ENCODE measurements at places on chromosomes 5 and 9.

DNA sequence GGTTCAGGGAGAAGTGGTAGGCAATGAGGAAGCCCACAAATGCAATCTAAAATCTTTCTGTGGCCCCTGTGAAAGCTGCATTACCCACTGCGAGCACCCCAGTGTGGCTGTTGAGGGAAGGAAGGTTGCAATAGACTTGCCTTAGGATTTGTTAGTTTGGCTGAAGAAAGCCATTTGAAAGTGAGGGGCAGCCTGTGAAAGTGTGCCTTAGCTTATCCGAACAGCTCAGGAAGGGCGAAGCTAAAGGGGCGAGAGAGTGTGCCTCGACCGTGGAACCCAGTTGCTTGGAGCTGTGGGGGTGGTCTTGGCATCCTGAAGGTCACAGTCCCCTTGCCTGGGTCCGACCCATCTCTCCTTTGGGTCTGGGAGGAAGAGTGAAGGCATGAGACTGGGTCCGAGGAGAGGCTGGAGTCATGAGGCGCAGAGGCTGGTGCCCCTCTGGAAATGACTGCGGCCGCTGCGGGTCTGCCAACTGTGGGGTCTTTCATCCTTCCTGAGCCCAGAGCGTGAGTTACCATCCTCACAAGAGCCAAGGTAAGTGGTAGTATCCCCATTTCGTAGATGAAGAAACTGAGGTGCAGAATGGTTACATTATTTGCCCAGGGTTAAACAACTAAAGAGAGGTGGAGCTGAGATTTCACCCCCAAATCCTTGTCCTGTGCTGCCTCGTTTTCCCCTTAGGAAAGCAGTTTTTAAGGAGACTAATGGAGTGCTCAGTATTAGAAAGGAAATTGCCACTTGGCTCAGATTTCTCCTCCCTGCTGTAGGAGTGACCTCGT is 24.4 kb downstream of the SLC25A25 start:
- no peak for DNase-seq

DNA sequence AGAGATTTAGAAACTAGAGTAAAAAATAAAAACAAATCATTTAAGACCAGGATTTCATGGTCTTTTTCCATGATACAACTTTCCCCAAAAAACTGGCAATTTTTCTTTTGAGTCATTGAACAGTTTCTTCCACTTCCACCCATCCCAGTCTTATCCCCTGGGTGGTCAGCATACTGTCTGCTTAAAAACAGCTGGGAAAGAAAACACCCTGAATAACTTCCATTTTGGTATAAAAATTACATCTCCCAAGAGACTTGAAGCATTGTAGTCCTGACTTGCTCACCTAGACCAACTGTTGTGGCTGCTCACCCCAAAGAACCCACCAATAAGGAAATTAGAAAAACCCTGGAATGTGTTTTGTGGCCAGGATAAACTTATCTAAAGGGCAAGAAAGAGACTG is 731.3 kb downstream of the NR2F1-AS1 start:
- DNase-seq, result no peak

DNA sequence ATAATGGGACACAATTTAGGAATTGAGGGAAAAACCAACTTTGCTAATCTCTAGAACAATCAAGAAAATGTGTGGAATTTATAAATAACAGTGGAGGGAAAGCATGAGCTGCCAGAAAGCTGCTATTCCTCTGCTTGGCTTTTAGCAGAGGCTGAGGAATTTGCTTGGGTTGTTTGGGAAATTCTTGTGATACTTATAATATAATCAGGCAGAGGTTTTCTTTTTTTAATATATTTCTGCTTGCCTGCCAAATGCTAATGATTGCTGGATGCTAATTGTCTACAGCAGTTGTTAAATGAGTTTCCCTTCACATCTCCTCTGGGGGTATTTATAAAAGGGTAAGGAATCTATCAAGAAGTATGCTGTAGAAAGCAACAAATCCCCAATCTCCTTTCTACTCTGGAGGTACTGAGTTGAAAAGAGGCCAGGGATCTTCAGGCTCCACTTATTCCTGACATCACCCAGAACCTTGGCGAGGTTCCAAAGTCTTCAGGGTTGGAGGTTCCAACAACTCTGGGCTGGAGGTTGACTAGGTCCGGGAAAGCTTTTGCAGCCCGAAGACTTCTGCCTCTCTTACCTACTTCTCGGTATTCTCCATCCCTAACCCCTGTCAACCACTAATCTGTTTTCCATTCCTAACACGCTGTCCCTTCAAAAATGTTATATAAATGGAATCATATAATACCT is 60.4 kb upstream of the TMED7 start:
- no peak for DNase-seq

DNA sequence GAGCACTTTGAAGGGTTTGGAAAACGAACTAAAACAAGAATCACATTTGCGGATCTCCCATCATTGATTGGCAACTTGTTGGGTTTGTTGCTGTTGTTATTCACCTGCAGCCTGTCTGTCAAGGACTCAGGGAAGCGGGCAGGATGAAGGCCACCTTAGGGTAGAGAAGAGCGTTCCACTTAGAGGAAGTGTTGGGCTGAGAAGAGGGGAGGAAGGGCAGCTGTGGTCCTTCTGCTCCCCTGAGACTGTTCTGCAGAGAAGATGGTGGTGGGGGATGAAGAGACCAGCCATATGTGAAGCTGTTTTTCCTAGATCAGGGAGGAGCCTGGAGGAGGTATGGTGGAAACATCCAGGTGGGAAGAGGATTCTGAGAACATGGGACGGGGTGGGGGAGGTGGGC is 70.6 kb upstream of the CPEB4 start:
- no peak for DNase-seq

DNA sequence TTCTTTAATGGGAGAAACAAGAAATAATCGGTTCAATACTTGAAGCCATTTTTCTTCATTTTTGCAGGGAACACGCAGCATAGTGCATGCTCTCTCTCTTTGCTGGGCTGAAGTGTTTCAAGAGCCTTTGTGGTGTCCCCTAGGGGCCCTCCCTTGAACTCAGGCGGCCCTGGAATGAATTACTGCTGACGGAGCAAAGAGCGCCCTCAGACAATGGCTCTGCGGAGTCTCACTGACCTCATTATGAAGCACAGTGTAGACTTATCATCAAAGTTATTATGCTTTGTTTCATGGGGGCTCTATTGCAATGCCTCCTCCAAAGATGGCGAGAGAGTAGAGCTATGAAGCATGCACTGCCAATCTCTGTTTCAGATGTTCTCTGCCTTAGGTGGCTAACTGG is 64.8 kb upstream of the ADCY2 start:
- DNase-seq, result no peak

DNA sequence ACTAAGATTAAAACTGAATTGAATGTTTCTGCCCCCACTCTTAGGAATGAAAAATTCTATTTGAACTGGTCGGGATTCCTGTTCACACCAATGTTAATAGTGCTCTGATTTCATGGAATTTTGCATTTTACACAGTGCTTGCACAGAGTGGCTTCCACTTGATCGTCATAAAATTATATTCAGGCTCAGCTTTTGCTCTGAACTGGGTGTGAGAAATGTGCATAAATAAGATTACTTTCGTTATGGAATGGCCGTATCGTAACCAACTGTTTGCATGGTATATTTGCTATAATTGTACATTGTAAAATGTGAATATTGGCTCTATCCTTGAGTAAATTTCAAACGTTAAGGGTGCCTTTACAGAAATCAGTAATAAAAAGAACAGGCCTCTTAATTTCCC is 240.9 kb downstream of the RFK start:
- no peak for DNase-seq

- DNase-seq, result no peak
Observed at GRCh38 chr5:128637031-128637430, 99.0 kb upstream of the FBN2 start.

DNA sequence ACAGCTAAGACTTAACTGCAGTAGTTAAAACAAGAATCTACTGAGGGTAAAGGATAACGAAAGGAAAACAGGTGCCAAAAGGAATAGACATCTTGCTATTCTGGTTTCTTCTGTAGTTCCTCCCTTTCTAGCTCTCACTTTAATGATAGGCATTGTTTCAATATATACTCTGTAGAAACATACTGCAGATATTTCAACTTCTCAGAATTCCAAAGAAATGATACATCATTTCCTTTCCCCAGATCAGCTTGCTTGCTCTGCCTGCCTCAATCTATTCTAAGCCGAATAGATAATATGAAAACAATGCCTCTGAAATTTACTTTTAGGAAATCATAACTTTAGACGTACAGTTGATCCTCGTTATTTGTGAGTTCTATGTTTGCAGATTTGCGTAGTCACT is 46.3 kb downstream of the ACO1 start:
- no peak for DNase-seq

GRCh38 chr9:131693651-131694597 is 46.0 kb downstream of the RAPGEF1 start:
- DNase-seq, result no peak

DNA sequence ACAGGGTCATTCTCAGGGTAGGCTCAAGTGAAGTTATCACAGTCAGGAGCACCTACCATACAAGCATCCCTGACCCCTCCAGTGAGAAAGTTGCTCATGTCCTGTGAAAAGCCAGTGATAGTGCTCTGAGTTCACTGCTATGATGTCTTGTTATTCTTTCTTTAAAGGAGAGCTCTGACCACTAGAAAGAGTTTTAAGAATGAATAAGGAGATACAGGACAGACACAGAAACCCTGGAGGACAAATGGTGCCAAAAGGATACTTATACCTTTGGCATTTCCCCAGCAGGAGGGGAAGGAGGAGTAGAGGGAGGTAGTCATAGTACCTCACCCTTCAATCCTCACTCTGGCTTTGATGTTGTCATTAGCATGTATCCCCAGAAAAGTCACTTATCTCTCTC is 84.0 kb upstream of the AGXT2 start:
- no peak for DNase-seq

DNA sequence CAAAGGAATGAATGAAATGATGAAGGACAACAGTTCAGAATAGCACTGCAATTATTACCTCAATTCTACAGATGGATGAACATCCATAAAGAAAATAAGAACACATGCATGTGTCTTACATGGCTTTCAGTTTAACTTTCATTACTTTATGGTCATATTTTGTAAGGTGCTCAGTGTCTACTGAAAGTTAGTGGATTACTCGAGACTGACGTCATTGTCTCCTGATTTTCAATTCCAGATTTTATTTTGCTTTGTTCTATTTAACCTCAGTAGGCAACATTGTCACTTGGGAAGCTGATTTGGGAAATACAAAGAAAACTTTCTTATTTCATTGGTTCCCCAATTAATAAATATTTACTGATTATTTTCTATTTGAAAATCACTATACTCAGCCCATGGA is 363.7 kb downstream of the CHSY3 start:
- no peak for DNase-seq

DNA sequence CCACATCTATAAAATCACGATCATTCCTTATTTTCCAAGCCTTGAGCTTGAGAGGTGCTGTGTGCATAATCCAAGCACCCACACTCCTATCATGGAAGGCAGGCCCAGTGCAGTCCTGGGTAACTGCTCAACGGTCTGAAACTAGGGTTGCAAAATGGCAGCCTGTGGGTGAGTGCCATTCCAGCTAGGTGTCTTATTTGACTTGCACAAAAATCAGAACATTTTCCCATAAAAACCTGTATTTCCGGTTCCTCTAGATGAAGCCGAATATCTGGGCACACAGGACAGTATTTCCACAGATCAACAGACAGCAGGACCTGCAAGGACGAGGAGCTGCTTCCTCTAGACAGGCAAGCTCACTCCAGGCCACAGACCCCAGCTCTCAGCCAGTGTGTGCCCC is 588.8 kb downstream of the BNC2 start:
- no peak for DNase-seq

DNA sequence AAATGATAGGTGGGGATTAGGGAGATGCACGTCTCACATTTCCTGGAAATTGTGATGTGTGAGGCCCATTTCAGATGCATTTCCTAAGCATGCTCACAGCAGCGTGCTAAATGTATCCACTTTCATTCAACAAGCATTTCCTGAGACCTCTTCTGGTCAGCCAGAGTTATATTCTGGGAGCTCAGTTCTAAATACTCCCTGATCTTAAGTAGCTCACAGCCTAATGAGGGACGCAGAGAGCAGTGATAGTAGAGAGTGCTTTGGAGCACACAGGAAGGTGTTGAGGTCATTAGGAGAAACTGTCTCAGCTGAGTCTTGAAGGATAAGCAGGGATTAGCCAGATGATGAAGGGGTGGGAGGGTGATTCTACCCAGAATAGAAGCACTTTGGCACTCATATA is 46.2 kb upstream of the FSD1L start:
- peak; percentile 98 for DNase-seq

DNA sequence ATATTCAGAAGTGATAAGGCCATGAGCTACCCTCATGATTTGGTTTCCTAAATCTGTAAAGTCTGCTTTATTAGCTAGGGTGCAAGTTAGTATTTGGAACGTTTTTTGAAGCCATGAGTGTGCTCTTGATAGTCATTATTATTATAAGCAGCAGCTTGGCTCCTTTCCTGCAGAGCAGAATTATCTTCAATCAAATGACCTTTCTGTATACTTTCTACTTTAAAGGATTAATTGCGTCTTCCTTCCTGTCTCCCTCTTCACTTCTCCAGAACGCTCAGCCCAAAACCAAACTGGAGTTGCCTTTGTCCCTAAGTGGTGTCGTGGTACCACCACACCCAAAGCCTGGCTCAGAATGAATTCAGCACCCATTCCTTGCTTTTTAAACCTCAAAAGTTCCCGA is 211.3 kb downstream of the ARHGAP26 start:
- DNase-seq, result no peak

DNA sequence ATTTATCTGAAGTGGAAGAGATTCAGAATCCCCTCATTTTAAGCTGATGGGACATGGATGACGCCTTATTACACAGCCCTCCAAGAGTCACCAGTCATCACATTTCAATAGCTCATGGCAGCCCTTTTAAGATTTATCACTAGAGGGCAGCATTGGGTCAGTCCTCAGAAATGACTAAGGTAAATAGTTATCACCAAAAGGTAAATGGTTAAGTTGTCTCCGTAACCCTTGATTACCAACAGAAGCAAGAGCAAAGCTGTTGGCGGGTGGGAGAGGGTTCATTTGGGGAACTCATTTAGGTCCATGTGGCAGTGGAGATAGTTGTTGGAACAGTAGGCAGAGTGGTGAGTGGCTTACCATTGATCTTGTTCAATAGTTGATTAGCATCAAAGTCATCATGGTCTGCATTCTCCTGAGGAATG is 12.0 kb upstream of the C9 start:
- DNase-seq, result peak; percentile 66

- no peak for DNase-seq
Observed at GRCh38 chr5:160702311-160702803, 149.7 kb downstream of the ATP10B start.

- peak; percentile 29 for DNase-seq
Observed at GRCh38 chr9:974031-974995, 2.1 kb upstream of the DMRT3 start.

- DNase-seq, result no peak
Observed at GRCh38 chr9:24413651-24414050, 132.0 kb downstream of the IZUMO3 start.

GRCh38 chr9:96186591-96187011 is 115.4 kb downstream of the HSD17B3 start:
- no peak for DNase-seq

GRCh38 chr9:129340427-129341170 is 162.5 kb upstream of the IER5L start:
- peak; percentile 13 for DNase-seq

DNA sequence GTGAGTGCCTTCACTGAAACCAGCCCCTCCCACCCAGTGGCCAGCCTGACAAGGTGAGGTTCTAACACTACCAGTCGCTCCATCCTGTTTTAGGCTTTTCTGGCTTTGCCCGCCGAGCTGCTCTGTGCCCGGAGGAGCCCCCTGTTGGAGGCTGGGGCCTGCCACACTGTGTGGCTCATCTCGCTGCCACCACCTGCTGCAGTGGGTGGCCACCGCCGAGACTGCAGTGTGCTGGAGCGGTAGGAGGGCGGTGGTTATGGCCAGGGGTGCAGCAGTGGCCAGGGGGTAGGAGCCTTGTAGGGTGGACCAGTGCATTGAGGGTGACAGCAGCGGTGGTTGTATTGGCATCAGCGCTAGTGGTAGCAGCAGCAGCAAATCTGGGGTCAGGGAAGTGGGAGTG is 74.7 kb upstream of the PCAT7 start:
- no peak for DNase-seq

All from NCI-H82 (cell line).